ENCODE measurements at places on chromosomes 13 and 19.

GRCh38 chr19:43457809-43458208 is 7.6 kb downstream of the LYPD3 start:
- no peak overlapping the region for H3K27ac ChIP-seq
- no peak for DNase-seq
- H3K4me1 ChIP-seq = peaks cover 6% of the 10 kb centered on the region
- no peaks in the 10 kb centered on the region for H3K27me3 ChIP-seq
- H3K4me3 ChIP-seq = no peak overlapping the region

DNA sequence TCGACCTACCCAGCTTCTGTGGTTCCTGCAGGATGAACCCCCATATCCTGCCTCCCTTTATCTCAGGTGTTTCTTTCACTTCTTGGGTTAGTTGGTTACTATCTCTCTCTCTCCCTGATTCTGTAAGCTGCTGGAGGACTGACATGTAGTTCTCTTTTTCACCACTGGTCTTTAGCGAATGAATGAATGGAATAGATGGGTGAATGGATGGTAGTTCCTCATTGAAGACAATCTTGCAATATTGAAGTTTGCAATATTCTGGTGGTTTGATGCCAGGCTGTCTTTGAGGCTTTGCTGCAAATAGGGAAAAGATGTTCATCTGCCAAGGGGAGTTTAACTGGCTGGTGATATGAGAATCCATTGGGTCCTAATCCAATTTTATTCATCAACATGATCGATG is 120.2 kb downstream of the UBL3 start:
- no peak for DNase-seq
- no peaks in the 10 kb centered on the region for H3K4me1 ChIP-seq
- H3K27me3 ChIP-seq = no peaks in the 10 kb centered on the region
- H3K4me3 ChIP-seq = no peak overlapping the region
- no peaks in the 10 kb centered on the region for H3K36me3 ChIP-seq
- no peak overlapping the region for H3K27ac ChIP-seq

DNA sequence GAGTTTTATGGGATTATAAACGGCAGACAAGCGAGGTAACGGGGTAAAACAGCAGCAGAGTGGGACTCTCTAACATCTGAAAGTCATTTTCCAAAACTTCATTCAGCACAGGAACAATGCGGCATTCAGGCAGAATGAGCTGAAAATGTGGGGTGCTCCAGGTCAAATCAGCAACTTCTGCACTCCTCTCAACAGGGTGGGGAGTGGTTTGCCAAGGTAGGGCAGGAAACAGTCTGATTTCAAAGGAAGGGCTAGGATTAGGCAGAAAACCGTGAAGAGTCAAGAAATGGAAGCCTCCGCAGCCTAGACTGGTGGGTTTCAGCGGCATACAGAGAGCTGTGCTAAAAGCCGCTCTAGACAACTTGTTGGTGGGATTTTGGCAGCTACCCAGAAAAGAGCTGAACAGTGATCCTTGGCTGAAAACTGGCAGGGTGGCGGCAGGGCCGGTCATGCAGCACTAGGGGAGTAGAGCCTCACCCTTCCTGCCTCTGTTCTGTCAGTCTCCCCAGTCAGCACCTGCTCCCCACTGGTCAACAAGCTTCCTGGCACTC is 154.2 kb upstream of the KLF12 start:
- H3K27me3 ChIP-seq = no peaks in the 10 kb centered on the region
- peak overlapping the region; percentile 76 for H3K27ac ChIP-seq
- peak overlapping the region; percentile 35 for H3K4me3 ChIP-seq

DNA sequence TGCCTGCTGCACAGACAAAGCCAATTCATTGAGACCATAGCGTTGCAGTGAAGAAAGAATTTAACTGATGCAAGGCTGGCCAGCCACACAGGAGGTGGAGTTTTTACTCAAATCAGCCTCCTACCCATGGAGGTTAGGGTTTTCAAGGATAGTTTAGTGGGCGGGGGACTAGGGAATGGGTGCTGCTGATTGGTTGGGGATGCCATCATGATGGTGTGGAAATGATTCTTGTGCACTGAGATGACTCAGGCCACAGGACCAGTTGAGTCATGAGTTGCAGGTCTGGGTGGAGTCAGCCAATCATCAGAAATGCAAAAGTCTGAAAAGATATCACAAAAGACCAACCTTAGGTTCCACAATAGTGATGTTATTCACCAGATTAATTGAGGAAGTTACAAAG is 359.6 kb downstream of the FOXO1 start:
- H3K4me3 ChIP-seq = no peak overlapping the region
- H3K4me1 ChIP-seq = no peaks in the 10 kb centered on the region
- H3K27me3 ChIP-seq = no peaks in the 10 kb centered on the region
- DNase-seq = no peak

GRCh38 chr13:107170270-107170931 is 602.5 kb upstream of the ARGLU1 start:
- H3K27ac ChIP-seq = no peak overlapping the region
- no peaks in the 10 kb centered on the region for H3K36me3 ChIP-seq
- H3K4me1 ChIP-seq = no peaks in the 10 kb centered on the region
- H3K27me3 ChIP-seq = no peaks in the 10 kb centered on the region
- no peak overlapping the region for H3K4me3 ChIP-seq

GRCh38 chr13:31963631-31964030 is 67.9 kb upstream of the FRY start:
- no peaks in the 10 kb centered on the region for H3K4me1 ChIP-seq
- DNase-seq = no peak

DNA sequence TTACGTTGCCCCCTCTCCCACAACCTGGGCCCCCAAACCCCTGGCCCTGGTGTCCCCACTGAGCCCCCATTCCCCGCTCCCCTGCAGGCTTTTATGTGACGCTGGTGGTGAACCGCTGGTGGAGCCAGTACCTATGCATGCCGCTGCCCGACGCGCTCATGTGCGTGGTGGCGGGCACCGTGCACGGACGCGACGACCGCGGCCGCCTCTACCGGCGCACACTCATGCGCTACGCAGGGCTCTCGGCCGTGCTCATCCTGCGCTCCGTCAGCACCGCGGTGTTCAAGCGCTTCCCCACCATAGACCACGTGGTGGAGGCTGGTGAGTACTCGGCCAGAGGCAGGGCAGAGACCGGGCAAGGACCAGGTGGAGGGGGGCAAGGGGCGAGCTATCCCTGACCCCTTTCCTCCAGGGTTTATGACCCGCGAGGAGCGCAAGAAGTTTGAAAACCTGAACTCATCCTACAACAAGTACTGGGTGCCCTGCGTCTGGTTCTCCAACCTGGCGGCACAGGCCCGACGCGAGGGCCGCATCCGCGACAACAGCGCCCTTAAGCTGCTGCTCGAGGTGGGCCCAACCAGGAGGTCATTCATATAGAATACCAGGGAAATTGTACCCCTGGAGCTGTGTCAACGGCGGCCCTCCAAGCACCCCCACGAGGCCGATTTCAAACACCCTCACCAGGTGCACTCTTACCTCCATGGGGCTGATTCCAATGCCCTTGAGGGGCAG is 3.0 kb downstream of the BEST2 start:
- no peaks in the 10 kb centered on the region for H3K36me3 ChIP-seq
- H3K4me3 ChIP-seq = no peak overlapping the region
- H3K27ac ChIP-seq = no peak overlapping the region
- peaks cover 4% of the 10 kb centered on the region for H3K27me3 ChIP-seq
- H3K4me1 ChIP-seq = peaks cover 5% of the 10 kb centered on the region

- no peaks in the 10 kb centered on the region for H3K36me3 ChIP-seq
- H3K27me3 ChIP-seq = no peaks in the 10 kb centered on the region
- no peak overlapping the region for H3K27ac ChIP-seq
- no peaks in the 10 kb centered on the region for H3K4me1 ChIP-seq
- no peak overlapping the region for H3K4me3 ChIP-seq
- DNase-seq = no peak
Measured at GRCh38 chr19:30848636-30849425, 476.6 kb downstream of the ZNF536 start.

DNA sequence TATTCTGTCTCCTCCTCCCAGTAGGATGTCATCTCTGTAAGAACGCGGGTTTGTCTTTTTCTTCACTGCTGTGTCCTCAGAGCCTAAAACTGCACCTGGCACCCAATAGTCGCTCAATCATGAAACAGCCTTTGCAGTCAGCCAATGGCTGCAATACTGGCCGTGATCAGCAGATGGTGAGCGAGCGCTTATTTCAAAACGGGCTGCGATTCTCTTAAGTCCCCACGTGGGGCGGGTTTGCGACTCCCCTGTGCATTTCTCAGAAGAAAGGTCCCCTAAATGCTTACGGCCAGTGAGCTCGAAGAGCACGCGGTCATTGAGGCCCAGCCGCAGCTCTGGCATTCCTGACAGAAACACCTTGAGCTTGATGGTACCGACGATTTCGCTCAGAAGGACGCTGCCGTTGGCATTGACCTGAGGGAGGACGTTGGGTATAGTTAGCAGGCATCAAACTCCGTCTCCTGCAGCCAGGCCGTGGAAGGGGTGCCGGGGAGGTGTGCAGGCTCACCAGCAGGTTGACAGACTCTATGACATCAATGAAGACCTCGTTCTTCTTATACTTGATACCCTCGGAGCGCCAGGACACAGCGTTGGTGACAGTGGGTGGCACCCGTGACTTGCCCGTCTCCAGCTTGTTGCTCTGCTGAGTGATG is 6.0 kb downstream of the AP1M2 start:
- no peaks in the 10 kb centered on the region for H3K4me1 ChIP-seq
- H3K27me3 ChIP-seq = no peaks in the 10 kb centered on the region
- no peaks in the 10 kb centered on the region for H3K36me3 ChIP-seq
- no peak overlapping the region for H3K27ac ChIP-seq

DNA sequence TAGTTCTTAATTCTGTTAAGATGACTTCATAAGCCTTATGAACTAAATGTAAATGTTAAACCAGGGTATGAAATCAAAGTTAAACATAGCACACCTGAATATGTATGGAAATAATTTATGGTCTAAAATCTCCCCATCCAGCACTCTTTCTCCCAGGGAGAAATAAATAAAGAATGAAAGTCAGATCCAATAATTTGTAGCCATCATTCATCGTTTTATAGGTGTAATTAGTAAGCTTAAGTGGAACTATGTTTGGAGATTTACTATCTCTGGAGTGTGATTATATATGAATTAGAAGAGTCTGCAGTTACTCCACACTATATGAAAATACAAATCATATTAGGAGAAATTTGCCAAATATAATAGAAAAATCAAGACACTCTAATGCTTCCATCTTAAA is 405.1 kb downstream of the DACH1 start:
- H3K27ac ChIP-seq = no peak overlapping the region
- H3K36me3 ChIP-seq = no peaks in the 10 kb centered on the region
- no peak overlapping the region for H3K4me3 ChIP-seq
- H3K27me3 ChIP-seq = no peaks in the 10 kb centered on the region

DNA sequence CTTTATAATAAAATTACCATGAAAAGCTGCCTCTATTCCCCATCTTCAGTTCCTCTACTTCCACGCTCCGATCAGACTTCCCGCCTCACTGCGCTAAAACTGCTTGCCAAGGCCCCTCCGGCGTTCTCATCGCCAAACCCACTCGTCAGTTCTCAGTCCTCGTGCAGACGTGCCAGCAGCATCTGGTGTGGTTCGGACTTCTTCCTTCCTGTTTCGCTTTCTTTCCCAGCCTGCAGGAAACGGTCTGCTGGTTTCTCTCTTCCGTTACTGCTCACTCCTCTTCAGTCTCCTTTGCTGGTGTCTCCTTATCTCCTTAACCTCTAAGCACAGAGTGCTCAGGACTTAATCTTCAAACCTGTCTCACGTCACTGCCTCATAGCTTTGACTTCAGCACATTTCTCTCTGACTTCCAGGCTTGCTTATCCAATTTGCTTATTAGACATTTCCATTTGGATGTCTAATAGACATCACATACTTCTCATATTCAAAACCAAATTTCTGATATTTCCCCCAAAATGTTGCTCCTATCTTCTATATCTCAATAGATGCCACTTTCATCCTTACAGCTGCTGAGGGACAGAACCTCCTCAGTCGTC is 40.3 kb downstream of the RCBTB2 start:
- peak; percentile 51 for DNase-seq
- peak overlapping the region; percentile 81 for H3K27ac ChIP-seq
- no peaks in the 10 kb centered on the region for H3K27me3 ChIP-seq
- H3K4me3 ChIP-seq = peak overlapping the region; percentile 45

GRCh38 chr13:34208336-34208735 is 390.4 kb downstream of the RFC3 start:
- H3K27ac ChIP-seq = no peak overlapping the region
- no peak for DNase-seq
- H3K4me3 ChIP-seq = no peak overlapping the region

DNA sequence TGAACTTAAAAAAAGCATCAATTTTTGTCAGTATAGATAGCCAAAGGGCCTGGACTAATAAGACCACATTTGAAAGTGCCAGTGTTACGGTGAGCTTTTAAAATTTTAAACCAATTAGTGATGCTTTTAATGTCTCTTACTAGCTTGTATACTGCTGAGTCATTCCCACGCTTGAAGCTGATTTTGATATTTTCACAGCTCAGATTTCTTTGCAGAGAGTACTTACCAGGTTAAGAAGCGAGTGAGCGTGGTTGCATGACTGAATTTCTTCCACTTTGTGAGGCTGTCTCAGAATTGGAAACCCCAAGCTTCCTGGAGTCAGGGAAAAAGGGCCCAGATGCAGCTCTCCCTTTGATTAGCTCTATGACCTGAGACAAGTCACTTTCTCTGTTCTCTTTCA is 74.5 kb upstream of the NBEA start:
- no peak overlapping the region for H3K4me3 ChIP-seq
- no peaks in the 10 kb centered on the region for H3K27me3 ChIP-seq
- H3K4me1 ChIP-seq = no peaks in the 10 kb centered on the region

DNA sequence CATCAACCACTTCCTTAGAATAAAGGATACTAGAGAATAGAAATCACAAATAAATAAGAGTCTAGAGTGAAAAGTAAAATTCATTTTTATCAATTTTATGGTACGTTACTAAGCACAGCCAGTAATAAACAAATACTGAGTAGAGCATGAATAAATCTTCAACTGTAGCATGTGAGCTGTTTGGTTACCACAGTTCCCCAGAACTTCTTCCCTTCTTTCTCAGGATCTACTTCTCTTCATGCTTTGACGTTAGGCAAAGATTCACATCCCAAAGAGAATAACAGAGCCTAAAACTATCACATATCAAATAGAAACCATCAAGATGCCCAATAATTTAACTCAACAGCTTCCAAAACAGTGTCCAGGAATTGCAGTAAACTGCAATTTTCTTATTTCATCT is 7.4 kb downstream of the RUBCNL start:
- no peak overlapping the region for H3K4me3 ChIP-seq
- H3K27ac ChIP-seq = no peak overlapping the region
- no peak for DNase-seq
- H3K36me3 ChIP-seq = no peaks in the 10 kb centered on the region

DNA sequence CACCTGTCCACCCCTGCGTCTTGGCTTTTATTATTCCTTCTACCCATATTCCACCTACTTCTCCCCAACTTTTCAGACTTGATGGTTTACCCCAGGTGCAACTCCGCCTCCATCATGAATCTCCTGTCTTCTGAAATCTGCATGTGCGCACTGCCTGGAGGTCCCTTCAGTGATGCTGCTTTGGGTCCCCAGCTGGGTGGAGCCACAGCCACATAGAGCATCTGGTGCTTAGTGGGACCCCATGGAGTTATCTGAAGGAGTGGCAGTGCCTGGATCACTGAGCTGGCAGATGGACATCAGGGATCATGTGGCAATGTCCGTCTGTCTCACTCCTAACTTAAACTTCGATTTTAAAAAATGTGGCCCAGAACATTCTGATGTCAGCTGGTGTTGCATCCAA is 13.5 kb downstream of the ZNF536 start:
- H3K36me3 ChIP-seq = no peaks in the 10 kb centered on the region
- no peak overlapping the region for H3K27ac ChIP-seq
- no peak overlapping the region for H3K4me3 ChIP-seq

GRCh38 chr19:3604987-3605343 is 1.7 kb downstream of the TBXA2R start:
- H3K36me3 ChIP-seq = no peaks in the 10 kb centered on the region
- no peak for DNase-seq
- H3K27me3 ChIP-seq = no peaks in the 10 kb centered on the region
- H3K27ac ChIP-seq = no peak overlapping the region
- no peak overlapping the region for H3K4me3 ChIP-seq
- H3K4me1 ChIP-seq = peaks cover 26% of the 10 kb centered on the region

Data from effector memory CD4-positive, alpha-beta T cell (primary cell).